ENCODE measurements at places on chromosomes 5 and 9.

GRCh38 chr9:34179213-34180136, 632 bp downstream of the UBAP1 start:
- DNase-seq: peak; percentile 16

GRCh38 chr9:90607701-90608516, 34.7 kb downstream of the DIRAS2 start:
- no peak for DNase-seq

GRCh38 chr9:16010221-16010620, 457.4 kb downstream of the CCDC171 start:
- no peak for DNase-seq

DNA sequence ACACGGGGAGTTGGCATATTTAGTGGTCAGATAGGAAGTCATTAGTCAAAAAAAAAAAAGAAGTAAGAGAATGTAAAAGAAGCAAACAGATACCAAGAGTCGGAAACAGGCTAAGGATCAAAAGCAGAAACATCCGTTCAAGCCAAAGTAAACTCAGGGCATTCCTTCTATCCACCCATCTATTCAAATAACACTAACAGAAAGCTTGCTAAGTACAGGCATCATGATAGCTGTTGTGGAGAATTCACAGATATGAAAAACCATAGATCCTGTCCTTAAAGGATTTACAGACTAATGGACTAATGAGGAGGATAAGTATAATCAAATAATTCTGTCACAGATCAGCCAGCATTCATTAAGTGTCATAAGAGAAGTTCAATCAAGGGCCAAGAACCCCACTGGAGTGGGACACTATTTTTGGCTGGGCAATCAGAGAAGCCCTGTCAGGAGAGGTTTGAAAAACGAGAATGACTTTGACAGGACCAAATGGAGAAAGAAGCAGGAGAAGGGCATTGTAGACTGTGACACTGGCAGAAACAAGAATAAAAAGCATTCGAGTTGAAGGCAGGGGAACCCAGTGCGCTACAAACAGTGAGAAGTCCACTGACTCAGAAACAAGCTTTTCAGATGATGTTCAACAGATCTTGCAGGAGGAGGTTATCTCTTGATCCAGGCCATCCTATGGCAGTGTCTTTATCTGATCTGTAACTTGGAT, 154.2 kb upstream of the TSLP start:
- no peak for DNase-seq

GRCh38 chr5:98402130-98402529, 371.3 kb upstream of the RGMB start:
- no peak for DNase-seq

- DNase-seq: no peak
These were observed 174.5 kb upstream of the PITX1 start for GRCh38 chr5:135208555-135208902.

- no peak for DNase-seq
These were observed 23.7 kb upstream of the UBAP2 start for GRCh38 chr9:34072410-34072809.
